ENCODE measurements at places on chromosomes 7 and 10.

GRCh38 chr10:75245354-75246250 is 9.8 kb upstream of the COMTD1 start:
- DNase-seq, result no peak

- no peak for DNase-seq
These were observed 73.2 kb upstream of the SHH start for GRCh38 chr7:155885167-155886155.

GRCh38 chr7:112897839-112898431 is 107.7 kb upstream of the TMEM168 start:
- no peak for DNase-seq

- no peak for DNase-seq
These were observed 42.3 kb upstream of the SP8 start for GRCh38 chr7:20828947-20829346.

- DNase-seq, result no peak
These were observed 24.8 kb upstream of the FFAR4 start for GRCh38 chr10:93541402-93542357.

- peak; percentile 27 for DNase-seq
These were observed 7.1 kb downstream of the NUDT1 start for GRCh38 chr7:2248984-2249694.
